Left lobe of liver (tissue), 2 donors: ENCODE measurements at places on chromosomes 2 and 18.
A peak's percentile ranks its signal among the peaks of the same experiment; 100 is the strongest.

DNA sequence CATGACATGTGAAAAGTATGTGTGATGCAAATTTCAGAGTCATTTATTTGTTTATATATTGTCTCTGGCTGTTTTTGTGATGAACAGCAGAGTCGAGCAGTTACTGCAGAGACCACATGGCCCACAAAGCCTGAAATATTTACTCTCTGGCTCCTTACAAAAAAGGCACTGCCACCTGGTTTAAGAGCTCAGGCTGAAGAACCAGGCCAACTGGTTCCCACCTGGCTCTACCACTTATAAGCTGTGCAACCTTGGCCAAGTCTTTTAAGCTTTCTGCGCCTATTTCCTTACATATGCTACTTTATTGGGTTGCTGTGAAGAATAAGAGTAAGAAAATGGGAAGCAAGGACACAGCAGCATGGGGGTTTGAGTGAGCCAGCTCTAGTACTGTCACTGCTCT lies 207.6 kb downstream of the L3MBTL4 start:
- DNase-seq = no peak

DNA sequence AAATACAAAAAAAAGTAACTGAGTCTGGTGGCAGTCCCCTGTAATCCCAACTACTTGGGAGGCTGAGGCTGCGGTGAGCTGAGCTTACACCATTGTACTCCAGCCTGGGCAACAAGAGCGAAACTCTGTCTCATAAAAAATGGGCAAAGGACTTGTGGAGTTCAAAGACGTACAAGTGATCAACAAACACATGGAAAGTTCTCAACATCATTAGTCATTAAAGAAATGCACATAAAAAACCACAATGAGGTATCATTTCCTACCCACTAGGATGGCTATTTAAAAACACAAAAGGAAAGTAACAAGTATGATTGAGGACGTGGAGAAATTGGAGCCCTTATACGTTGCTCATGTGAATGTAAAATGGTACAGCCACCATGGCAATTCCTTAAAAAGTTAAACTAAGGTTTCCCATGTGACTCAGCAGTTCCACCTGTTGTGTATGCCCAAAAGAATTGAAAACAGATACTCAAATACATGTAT lies 52.3 kb downstream of the RAB10 start:
- DNase-seq = no peak

DNA sequence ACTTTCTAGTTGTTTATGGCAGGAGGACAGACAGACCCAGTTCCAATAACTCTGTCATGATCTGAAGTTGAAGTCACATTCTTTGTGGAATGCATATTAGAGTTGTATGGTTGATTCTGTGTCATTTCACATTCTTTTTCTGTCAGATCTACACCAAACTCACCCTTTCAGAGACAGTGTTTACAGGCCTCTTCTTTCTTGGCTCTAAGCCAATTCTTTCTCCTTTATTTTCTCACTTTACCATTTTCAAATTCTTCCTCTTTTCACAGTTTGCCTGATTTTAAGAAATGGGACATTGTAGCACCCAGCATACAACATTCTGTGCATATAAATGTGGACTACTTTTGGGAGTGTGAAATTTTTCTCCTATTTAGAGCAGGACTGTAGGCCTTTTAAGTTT lies 103.7 kb downstream of the CCDC85A start:
- DNase-seq = no peak

DNA sequence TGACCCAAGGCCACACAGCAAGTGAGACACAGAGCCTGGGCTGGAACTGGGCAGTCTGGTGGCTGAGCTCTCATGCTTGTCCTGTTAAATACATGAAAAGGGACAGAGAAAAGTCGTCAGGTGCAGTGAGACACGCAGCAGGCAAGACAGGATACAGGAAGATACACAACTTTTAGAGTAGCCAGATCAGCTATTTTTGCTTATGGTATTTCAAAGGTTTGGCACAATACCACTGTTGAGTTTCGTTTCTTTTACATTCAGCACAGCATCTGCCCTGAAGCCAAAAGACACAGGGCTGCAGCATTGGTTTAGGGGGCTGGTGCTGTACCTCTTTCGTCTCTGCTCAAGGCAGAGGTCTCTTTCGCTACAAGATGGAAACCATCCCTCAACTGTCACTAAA lies 14.0 kb downstream of the FHL2 start:
- no peak for DNase-seq

GRCh38 chr18:62187543-62188510 lies 772 bp downstream of the RELCH start:
- peak; percentile 47 for DNase-seq

DNA sequence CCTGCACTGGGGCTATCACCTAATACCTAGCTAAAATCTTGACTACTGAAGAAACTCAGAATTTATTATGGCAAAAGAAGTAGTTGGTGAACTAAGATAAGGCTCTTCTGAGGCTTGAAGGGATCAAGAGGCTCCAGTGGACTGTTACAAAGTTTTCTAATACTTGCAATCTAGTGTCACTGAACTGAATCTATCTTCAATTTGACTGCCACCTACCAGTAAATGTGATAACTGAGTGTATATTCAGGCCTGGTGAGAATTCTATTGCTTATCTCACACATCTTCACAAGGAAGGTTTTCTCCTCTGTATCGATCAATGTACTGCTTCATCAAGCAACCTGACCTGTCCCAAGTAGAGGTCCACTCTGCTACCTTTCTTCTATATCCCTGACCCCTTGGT lies 40.8 kb downstream of the DARS1 start:
- no peak for DNase-seq
